ENCODE measurements at places on chromosomes 1 and 21.

GRCh38 chr1:22846458-22846857, 126.2 kb downstream of the LACTBL1 start:
- H3K27ac ChIP-seq = no peak overlapping the region
- H3K4me1 ChIP-seq = no peaks in the 10 kb centered on the region
- no peak for DNase-seq
- H3K4me3 ChIP-seq = no peak overlapping the region

GRCh38 chr1:152328801-152329391, 3.9 kb upstream of the FLG start:
- H3K4me3 ChIP-seq = no peak overlapping the region
- no peaks in the 10 kb centered on the region for H3K27me3 ChIP-seq
- DNase-seq = no peak
- H3K27ac ChIP-seq = no peak overlapping the region
- H3K4me1 ChIP-seq = no peaks in the 10 kb centered on the region

- no peaks in the 10 kb centered on the region for H3K27me3 ChIP-seq
- no peak for DNase-seq
- H3K27ac ChIP-seq = no peak overlapping the region
- H3K36me3 ChIP-seq = no peaks in the 10 kb centered on the region
- no peak overlapping the region for H3K4me3 ChIP-seq
Observed at GRCh38 chr1:71885171-71885570, 397.2 kb downstream of the NEGR1 start.

DNA sequence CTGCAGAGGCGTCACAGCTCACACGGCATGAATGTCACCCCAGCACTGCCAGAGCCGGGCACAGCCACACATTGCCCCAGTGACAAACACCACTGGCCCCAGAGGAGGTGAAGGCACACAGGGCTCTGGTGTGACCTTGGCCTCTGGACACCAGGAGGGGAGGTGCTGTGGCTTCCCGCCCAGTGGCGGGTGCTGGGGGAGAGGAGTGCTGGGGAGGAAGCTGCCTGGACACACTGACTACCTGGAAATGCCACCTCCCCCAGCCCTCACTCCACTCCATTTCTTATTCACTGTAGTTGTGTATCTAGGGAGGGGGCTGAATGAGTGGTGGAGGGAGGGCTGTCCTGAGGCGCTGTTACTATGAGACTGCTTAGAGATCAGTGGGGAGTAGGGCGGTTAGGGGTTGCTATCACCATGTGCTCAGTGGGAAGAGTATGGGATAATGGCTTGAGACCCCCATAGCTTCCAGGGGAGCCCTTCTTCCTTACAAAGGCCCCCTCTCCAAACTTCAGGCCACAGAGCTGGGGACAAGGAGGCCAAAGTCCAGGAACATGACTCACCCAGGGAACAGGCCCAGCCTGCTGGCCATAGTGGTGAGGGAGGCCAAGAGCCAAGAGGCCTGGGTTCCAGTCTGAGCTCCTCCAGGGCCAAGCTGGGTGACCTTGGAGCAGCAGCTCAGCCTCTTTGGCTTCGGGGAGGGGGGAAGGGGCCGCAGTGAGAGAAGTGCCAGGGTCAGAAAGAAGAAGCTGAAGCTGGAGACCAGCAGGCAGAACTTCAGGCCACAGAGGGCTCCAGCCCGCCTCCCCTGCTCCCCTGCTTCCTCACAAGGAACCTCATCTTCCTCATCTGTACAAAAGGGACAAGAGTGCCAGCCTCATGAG, 40.1 kb downstream of the AHDC1 start:
- DNase-seq = no peak
- no peak overlapping the region for H3K27ac ChIP-seq
- no peaks in the 10 kb centered on the region for H3K36me3 ChIP-seq
- H3K4me1 ChIP-seq = peaks cover 35% of the 10 kb centered on the region

- H3K27me3 ChIP-seq = no peaks in the 10 kb centered on the region
- DNase-seq = no peak
- H3K36me3 ChIP-seq = no peaks in the 10 kb centered on the region
Observed at GRCh38 chr1:209505044-209505443, 78.5 kb upstream of the CAMK1G start.

Measured in B cell (primary cell).